ENCODE measurements at places on chromosomes 13 and 19. TPM values are rescaled to one million over a fixed set of nuclear protein-coding genes. Genes with fewer than 3 reads are reported as not detected.

KCNK6 gene
- 2.4 TPM for polyA plus RNA-seq

SIGLEC12 gene
- polyA plus RNA-seq, result not detected

PALM gene
- polyA plus RNA-seq, result 33.0 TPM

HIF3A gene
- 170 TPM for polyA plus RNA-seq

RGCC gene
- polyA plus RNA-seq, result not detected

CEACAM19 gene
- polyA plus RNA-seq, result 5.0 TPM

GPR183 gene
- 17.1 TPM for polyA plus RNA-seq

GAS6 gene
- polyA plus RNA-seq, result 91.8 TPM

All from cardiac muscle cell (in vitro differentiated cells and primary cell).